ENCODE measurements at places on chromosomes 12 and 14.

GRCh38 chr12:11658791-11659190 lies 9.3 kb downstream of the ETV6 start:
- no peak for DNase-seq

- no peak for DNase-seq
These were observed 491.2 kb downstream of the PCNX1 start for GRCh38 chr14:71398450-71398849.

DNA sequence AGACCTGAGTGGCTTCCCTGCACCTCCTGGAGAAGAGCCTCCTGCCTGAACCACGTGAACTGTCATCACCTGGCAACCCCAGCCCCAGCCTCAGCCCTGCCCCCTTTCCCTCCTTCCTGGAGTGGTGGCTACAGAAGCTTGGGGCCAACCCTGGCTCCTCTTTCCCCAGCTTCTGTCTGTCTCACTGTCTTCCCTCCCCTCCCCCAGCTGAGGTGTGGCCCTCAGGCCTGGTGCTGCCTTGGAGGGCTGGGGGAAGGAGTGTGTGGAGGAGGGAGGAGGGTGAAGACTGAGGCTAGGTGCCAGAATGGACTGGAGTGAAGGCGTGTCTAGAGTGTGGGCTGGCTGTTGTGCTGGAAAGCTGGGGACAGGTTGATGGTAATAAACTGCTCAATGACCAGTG lies 9.7 kb downstream of the NFATC4 start:
- no peak for DNase-seq

GRCh38 chr12:18886962-18887361 lies 149.0 kb downstream of the CAPZA3 start:
- no peak for DNase-seq

DNA sequence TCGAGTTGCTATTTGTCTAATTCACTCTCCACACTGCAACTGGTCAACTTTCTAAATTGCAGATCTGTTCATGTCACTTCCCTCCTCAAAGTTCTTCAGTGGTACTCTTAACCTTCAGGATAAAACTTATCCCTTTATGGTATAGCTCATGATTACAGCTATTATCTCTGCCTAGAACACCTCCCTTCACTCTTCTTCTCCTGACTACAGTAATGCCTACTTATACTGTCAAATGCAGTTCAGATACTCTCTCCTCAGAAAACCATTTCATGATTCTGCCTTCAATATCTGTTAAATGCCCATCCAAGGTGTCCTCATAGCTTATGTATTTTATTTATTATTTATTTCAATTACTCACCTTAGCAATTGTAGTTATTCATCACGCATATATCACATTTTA lies 85.5 kb downstream of the FAR2 start:
- no peak for DNase-seq

DNA sequence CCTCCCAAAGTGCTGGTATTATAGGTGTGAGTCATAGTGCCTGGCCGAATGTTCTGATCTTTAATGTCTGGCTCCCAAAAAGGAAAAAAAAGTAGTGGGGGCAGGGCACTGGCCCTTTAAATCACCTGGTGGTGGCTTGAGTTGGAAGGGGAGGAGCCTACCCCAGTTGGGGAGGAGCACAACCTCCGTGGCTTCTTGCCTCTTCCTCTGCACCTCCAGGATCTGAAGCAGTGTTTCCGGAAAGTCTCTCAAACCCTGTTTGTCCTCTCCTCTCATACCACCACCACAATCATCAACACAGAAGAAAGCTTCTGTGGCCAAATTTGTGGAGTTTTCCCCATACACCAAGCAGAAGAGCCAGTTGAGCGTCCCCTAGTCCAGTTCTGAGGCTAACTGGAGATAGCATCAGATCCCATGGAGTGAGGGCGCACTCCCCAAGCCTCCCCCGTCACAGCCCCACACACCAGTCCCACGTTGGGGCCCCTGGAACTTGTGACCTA lies 24.3 kb upstream of the RCOR1 start:
- no peak for DNase-seq

- no peak for DNase-seq
These were observed 92.8 kb downstream of the SCN8A start for GRCh38 chr12:51683763-51684357.

DNA sequence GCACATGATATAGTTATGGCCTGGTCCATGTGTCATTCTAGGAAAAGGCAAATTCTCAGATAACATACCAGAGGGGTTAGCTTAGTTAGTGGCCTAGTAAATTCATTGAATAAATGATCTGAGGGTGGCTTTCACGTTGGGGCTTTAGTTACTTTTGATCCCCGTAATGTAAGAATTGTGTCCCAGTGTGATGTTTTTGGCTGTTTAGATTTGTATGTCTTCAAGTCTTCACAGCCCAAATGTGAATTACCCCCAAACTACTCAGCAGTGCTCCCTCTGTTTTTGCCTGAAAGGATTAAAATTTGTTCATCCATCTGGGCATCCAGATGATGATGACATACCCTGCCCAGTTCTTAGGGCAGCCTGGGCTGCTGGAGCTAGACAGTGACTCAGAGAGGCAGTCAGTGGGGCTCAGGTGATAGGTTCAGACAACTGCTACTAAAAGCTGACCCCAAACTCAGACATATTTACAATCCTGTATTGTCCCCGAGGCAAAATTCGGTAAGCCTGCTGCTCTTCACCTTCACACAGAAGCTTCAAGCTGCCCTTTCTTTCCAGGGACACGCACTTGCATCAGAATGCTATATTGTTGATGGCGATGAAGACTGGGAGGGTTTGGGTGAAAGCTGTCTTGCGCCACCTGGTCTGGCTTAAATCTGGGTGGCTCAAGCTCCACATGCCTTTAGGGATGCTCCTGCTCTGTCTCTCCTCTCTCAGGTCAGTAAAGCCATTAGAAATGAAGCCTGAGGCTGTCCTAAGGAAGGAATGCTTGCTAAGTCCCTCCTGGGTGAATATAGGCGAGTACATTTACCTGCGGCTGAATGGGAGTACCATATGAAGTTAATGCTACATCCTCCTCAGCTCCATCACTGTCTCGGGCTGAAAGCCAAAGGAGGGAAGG lies 10.3 kb downstream of the GPRC5D start:
- no peak for DNase-seq

GRCh38 chr14:23409475-23409874 lies 1.4 kb upstream of the MYH6 start:
- no peak for DNase-seq

DNA sequence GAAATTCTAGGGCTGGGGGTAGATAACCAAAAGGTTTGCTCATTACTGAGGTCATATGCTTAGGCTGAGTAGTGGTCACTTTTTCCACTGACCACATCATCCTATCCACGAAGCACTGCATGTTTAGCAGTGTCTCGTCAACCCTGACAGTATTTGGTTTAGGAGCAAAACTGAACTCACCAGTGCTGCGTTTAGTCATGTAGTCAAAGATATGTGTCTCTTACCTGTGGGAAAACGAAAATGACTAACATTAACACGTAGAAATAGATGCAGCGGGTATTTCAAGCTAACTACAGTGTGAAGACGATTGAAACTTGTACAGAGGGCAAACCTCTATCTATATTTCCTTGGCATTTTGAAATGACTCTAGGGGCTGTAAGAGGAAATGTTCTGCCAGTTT lies 34.6 kb downstream of the MTHFD1 start:
- DNase-seq, result no peak

DNA sequence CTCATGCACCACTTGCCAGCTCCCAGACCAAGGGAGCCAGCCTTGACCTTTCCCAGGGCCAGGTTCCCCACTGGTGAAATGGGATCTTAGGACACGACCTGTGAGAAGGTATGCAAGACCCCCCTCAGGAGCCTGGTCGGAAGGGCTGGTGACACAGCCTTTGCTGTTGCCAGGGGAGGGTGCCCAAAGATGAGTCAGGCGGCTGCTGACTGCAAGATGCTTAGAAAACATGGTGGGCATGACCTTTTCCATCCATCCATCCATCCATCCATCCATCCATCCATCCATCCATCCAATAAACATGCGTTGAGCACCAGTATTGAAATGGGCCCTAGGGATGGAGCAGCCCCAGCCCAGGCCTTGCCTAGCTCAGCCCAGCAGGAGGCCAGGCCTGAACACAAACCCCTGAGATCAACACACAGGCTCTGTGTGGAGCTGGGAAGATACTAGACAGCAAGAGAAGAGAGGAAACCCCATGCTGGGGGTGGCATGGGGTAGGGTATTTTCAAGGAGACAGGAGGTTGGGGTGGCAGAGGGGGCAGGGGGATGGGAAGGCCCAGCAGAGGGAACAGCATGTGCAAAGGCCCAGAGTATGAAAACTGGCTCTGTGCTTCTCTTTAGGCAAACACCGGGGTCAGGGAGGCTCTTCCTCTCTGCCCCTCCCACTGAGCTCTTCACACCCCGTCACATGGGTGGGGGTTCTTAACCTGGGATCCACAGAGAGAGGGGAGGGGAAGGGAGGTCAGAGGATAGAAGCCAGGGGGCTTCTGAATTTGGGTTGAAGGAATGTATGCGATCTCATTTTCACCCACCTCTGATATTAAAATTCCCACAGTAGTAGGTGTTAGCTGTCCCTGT lies 26.2 kb upstream of the YY1 start:
- DNase-seq, result no peak

DNA sequence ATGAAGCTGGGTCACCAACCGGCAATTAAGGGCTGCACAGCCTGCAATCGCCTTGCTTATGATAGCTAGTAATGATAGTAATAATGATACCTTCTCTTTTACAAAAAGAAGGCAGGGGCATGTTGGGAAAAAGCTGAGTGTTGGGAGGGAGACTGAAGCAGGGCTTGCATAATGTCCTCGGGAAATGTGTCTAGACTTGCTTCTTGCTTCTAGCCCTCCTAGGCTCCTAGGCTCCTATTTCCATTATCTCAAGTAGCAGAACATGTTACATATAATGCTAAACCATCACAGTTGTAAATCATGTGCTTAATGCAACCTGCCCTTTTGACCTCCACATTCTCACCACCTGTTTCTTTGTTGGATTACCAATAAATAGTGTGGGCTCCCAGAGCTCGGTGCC lies 18.7 kb downstream of the RERGL start:
- DNase-seq, result no peak

- DNase-seq, result no peak
These were observed 42.8 kb downstream of the FOXN4 start for GRCh38 chr12:109266106-109266879.

GRCh38 chr12:92551853-92552397 lies 150.9 kb upstream of the PLEKHG7 start:
- DNase-seq, result no peak

- no peak for DNase-seq
These were observed 901 bp upstream of the NFKBIA start for GRCh38 chr14:35405304-35405996.

GRCh38 chr12:604956-605355 lies 58.3 kb downstream of the NINJ2 start:
- no peak for DNase-seq

GRCh38 chr12:27548301-27549199 lies 24.5 kb downstream of the PPFIBP1 start:
- no peak for DNase-seq

DNA sequence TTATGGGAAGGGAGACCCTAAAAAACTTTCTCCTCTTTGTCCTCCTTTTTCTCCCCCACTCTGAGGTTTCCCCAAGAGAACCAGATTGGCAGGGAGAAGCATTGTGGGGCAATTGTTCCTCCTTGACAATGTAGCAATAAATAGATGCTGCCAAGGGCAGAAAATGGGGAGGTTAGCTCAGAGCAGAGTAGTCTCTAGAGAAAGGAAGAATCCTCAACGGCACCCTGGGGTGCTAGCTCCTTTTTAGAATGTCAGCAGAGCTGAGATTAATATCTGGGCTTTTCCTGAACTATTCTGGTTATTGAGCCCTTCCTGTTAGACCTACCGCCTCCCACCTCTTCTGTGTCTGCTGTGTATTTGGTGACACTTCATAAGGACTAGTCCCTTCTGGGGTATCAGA lies 4.6 kb upstream of the RPS26 start:
- DNase-seq, result no peak

DNA sequence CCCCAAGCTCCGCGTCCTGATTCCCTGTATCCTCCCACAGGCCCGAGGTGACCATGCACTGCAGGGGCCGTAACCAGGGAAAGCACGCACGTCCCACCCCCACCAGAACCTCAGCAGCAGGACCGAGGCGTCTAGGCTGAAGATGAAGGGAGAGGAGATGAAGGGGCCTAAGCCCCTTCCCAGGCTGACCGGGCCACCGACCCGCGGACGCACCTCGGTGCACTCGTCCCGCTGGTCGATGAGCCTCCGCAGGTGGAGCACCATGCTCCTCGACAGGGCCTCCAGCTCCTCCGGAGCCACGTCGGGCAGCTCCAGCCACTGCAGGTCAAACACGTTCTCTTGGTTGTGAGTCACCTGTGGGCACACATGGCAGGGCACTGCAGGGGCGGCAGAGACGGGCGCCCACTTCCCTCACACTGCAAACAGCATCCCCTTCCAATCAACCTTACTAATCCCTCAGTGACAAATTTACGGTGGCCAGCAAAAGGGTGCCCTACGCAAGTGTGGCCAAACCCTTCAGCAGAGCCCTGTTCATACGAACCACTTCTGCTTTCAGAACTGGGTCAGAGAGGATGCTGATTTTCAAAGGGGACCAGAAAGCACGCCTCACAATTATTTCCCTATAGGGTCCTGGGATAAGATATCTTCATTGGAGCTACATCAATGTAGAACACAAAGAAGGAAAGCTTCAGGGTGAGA lies 77.8 kb downstream of the CCDC88C start:
- no peak for DNase-seq

GRCh38 chr14:39722547-39723273 lies 290.5 kb upstream of the FBXO33 start:
- no peak for DNase-seq

GRCh38 chr14:95699412-95699811 lies 13.2 kb downstream of the TCL1B start:
- DNase-seq, result no peak

DNA sequence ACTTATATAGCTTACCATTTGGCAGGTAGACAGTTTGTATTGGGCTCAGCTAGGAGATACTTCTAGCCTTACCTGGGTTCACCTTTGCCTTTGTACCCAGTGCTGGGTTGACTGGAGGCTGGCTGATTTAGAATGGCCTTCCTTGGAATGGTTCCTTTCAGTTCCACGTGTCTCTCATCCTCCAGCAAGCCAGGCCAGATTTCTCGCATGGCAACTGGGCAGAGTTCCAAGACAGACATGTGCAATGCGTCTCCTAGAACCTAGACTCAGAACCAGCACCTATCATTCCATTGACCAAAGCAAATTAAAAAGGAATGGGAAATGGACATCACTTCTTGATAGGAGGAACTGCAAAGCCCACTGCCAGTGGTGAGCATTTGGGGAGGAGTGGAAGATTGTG lies 79.1 kb upstream of the BDKRB2 start:
- DNase-seq, result no peak

- no peak for DNase-seq
These were observed 7.6 kb downstream of the TMED8 start for GRCh38 chr14:77369285-77369684.

- no peak for DNase-seq
These were observed 44.1 kb downstream of the PSEN1 start for GRCh38 chr14:73180385-73180805.

DNA sequence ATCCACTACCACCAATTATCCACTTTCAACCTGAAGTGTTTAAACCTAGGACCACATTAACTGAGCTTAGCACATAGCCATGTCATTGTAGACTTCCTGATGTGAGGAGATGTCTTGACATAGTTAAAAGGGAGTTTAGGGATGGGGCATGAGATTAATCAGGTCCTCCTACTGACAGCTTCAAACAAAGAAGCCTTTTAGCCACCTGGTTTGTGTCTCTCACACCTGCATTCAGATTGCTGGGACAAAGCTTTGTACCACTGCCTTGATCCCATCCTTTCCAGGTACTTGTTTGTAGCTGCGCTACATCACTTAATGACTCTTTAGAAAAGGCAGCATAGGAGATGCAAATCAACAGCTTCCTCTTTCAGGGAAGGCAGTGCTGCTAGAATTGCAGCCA lies 340.7 kb upstream of the DDHD1 start:
- no peak for DNase-seq
